CD4-positive, alpha-beta memory T cell (primary cell): ENCODE measurements at places on chromosomes 3 and 15.

- DNase-seq = no peak
These were observed 81.4 kb upstream of the CHD2 start for GRCh38 chr15:92818651-92819277.

DNA sequence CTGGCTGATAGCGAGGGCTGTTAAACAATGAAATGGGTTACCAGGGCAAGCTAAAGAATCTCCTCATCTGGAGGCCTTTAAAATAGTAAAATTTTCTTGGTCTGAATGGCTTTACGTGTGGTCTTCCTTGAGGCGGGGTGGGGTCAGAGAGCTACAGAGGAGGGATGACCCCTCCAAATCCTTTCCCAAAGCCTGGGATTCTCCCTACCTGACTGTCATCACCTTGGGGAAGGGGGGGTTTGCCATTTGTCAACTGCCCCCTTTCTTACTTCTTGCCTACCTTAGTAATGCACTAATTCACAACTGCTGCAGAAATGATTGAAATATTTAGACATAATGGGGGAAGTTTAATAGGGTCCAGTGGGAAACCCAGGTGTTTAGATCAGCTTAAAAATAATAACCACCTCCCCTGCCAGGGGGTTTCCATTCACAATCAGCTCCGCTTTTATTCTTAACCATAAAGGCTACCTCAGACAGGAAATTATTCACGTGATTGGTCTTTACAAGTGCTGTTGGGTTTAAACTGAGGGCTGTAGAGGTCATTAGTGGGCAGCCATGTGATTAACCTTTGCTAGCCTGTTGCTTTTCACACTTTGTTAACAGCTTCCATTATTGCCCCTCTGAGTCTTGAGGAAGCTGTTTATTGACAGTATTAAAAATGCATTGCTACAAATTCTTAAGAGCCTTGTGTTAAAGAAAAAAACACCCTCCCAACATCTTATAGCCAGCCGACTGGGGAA is 276.5 kb upstream of the ATP11B start:
- no peak for DNase-seq

DNA sequence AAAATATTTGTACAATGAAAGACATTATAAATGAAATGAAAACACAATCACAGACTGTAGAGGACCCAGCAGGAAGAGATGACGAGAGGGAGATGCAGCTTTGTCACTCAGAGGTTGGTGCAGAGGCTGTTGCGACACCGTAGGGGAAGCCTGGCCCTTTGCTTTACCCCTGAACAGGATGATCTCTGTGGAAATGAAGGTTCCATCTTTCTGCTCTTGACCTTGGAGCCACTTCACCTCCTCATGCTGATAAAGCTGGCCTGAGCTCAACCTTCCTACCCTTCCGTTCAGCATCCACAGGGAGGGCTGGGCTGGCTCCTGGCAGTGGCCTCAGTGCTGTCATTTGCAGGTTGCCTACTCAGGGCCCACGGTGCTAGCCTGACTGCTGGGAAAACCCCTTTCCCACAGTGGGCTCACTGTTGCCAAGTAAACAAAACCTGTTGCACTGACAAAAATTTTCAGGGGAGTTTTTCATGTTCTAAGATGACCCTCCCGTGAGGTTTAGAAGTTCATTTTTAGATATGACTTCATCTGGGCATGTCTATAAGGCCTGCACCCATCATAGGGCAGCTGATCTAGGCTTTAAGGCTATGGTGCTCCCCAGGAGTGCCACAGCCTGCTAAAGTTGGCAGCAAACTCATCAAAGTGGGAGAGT is 3.0 kb upstream of the CD80 start:
- DNase-seq = peak; percentile 54

DNA sequence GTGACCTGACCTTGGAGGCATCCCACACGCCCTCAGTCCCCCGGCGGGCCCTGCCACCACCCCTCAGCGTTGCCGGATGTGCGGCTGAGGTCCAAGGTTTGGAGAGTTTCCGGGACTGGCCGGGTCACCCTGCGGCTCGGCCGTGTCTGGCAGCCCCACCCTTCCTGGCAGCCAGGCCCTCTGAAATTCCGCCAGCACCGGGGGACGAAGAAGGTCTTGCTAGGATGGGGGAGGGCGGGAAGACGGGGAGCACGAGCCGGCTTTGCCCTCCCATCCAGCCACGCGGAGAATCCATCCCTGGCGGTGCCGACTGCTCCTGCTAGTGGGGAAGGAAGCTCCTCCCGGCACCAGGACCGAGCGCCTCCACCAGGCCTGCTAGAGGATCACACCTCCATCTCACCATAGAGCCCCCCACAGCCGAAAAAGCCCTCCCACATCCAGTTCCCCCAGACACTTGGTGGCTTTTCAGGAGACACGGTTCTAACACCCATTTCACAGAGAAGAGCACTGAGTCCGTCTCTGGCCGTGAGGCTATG is 81.5 kb downstream of the CPN2 start:
- DNase-seq = no peak

- no peak for DNase-seq
These were observed 32.4 kb upstream of the ALDH1L1 start for GRCh38 chr3:126212620-126213378.

GRCh38 chr15:86677278-86677677 is 597.6 kb downstream of the AGBL1 start:
- no peak for DNase-seq

GRCh38 chr3:109532257-109533216 is 195.2 kb upstream of the DPPA4 start:
- DNase-seq = peak; percentile 21

DNA sequence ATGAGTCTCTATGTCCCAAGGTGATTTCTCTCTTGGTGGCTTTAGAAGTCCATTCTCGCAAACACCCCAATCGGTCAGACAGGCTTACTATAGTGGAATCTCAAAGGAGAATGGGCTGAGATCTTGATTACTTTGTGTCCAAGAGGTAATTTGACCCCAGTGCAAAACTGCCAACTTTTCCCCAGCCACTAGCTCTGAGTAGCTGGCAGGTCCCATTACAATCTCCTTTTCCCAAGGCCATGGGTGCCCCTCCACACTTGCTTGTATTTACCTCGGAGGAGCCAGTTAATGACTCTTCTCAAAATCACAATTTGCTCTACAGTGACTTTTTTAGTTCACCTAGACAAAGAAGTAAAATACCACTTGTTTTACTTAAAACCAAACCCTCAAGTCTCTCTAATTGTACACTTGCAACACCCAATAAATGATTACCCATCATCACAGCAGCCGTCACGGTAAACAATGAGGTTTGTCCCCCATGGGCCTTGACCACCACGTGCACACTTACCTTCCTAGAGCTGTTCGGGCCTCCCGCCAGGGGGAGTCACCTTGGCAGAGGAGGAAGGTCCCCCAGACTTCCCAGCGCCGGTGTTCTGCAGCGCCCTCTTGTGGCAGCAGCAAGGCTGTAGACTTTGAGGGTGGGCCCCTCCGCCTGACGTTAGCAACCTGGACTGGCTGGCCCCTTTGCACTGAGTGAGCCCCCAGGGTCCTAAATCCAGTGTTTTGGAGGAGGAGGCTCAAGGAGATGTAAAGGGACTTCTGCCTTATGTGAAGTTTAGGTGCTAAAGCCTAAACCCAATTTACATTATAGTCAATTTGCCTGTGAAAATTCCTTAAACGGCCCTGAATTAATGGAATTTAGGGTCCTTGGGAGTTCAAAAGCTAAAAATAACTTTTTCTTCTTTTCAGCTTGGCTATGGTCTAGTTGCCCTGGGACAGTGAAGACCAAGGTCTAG is 18.7 kb upstream of the HDAC11 start:
- peak; percentile 53 for DNase-seq

DNA sequence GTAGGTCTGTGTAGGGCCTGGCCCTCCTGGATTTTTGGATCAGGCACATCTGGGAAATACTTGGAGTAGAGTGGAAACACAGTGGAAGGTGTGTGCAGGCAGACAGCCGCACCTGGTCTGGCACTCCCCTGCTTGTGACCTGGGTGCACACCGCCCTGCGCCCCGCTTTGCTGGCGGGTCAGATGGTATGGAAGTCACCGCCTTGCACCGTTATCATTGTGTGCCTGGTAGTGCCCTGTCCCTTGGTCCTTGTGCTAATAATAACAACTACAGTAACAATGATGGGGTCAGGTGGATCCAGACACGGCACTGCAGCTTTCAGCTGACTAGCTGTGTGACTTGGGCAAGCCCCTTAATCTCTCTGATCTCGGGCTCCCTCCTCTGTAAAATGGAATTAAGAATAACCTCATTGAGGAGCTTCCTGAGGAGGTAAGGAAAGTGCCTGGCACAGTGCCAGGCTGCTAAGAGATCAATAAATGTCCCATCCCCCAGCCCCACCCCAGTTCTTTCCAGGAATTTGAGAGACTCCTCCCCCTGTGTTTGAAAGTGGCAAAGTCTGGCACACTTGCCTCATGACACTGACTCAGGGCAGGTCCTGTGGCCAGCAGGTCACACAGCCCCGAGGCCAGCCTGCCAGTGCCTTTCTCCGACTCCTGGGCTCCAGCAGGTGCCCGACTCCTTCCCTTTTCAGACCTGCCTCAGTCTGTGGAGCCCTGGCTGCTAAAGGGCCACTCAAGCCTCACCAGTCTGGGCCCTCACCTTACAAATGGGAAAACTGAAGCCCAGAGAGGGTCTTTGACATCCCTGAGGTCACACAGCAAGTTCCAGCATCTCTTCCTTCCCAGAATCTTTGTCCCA is 9.8 kb downstream of the ISG20 start:
- no peak for DNase-seq

DNA sequence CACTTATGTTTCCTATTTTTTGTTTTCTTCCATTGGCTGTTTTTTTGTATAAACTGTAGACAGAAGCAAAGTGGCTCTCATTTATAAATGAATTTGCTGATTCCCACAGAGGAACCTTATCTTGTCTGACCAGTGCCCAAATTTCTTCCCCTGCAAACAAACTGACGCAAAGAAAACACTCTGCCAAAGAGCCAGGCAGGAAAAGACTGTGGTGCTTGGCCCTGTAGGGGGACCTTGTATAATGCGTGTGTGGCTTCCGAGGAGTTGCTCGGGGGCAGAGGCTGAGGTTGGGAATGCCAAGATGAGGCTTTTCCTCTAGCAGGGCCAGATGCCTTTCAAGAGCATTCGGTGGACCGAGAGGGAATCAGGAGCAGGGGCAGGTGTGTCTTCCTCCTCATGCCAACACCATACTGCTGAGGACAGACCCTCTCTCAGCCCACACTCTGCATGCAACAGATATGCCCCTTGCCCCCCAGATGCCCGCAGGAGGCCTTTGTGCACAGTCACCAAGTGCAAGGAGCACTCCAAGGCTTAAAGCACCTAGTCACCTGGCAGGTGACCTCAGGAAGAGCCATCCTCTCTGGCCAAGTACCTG is 104.3 kb upstream of the ABHD17C start:
- no peak for DNase-seq

GRCh38 chr3:56810577-56811545 is 9.1 kb upstream of the ARHGEF3 start:
- DNase-seq = no peak

DNA sequence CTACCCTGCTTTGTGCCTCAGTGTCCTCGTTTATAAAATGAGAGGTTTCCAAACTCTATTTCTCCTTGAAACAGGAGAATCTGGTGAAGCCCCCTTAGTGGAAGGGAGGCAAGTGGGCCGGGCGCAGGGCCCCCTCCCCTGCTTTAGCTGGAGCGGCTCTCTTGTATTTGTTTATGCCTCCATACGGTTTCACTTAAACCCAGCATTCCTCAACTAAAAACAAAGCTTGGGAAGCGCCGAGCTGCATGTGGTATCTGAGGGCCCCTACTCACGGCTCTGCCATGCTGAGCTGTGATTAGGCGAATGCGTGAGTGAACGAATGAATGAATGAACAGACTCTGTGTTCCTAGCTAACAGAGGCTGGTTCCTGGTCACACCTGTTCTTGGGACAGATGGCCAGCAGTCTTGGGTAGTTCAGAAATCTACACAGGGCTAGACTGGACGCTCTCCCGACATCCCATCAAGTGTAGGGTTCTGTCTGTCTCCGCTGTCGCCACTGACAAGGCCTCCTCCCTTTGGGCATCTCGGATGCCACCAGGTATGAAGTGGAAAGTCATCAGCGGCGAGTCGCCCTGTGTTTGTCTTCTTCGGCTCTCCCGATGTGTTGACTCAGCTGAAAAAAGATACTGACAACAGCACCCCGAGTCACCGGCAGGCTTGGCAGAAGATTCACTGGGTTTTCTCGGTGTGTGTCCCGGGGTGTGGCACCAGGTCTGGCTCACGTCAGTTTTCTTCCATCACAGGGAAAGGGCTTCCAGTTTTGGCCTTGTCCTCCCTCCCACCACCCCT is 42.4 kb upstream of the VPS8 start:
- no peak for DNase-seq

DNA sequence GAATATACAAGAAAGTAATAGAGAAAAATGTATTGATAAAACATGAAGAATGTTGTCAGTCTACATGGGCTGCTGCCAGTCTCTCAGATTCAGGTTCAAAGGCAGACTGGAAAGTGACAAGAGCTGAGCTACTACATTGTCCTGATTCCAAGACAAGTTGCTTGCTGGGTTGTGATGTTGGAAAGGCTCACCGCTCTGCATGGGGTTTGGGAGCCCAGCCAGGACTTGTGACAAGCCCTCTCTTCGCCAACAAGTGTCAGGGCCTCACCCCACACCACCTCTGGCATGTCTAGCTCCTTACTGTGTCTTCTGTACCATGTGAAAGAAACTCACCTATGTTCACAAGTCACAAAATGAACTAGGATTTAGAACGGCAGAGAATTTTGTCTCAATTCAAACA is 43.0 kb upstream of the SH3GL3 start:
- no peak for DNase-seq

DNA sequence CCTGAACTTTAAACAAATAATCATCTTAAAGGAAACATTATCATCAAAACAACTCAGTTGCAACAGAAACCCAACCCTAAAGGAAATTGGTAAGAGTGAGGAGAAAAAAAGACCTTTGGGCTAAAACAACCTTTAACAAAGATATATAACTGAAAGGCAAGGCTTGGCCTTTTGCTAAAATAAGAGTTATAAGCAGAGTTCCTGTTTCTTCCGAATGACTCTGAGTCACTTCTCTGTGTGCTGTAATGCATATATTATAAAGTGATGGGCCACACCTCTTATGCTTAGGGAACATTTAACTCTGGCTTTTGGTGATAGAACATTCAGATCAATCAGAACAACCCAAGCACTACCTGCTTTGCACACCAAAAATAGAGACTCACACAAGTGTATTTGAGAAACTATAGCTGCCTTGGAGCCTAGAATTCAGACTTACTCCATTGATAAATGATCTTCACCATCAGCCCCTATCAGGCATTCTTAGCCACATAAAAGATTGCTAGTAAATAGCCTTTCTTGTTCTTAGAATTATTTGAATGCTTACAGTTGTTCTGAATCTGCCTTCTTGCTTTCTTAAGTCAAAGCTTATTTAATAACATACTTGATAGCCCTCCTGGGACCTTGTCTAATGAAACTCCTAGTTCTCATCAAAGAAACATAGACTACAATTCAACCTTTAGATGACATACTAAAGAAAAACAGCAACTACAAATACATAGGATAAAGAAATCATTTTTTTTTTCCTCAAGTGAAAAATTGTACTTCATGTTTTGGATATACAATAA is 294.2 kb upstream of the SEMA6D start:
- no peak for DNase-seq
